ENCODE measurements at places on chromosomes 6 and 20.

- DNase-seq = no peak
These were observed 664.8 kb upstream of the GJE1 start for GRCh38 chr6:141467881-141468280.

- no peak for DNase-seq
These were observed 85.4 kb upstream of the FOXQ1 start for GRCh38 chr6:1226277-1227099.

- no peak for DNase-seq
These were observed 3.5 kb downstream of the FOXS1 start for GRCh38 chr20:31841928-31842327.

- DNase-seq = peak; percentile 49
These were observed 242.9 kb downstream of the FOXA2 start for GRCh38 chr20:22341508-22341907.

DNA sequence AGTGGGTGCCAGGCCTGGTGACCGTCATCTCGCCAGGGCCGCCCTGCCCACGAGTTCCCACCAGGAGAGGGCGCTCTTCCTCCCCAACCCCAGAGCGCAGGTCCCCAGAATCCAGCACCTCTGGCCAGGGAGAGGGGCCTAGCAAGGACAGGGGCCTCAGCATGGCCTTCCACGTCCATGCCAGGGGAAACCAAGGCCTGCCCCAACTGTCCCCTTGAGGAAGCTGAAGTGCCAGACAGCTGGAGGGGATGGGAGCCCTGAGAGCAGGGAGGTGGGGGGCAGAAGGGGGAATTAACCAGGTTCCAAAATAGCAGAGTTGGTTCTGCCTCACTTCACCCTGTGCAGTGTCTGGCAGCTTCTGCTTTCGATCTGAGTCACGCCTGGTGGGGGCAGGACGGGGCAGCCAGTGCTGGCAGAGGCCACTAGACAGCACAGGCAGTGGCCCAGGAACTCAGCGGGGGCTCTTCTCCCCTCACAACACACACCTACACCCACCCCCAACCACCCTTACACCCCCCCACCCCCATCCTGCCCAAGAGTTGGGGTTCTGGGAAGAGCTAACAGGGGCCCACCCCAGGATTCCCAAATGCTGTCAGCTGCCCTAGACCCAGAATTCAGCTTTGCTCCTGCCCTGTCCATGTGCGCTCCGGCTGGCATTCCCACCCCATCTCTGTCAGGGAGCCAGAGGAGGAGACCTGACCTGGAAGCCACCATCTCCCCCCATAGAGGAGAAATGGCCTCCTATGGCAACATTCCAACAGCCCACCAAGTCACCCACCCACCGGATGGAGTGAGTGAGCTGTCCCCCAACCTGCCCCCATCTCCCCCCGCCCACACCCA is 29.2 kb downstream of the TFEB start:
- peak; percentile 61 for DNase-seq

- no peak for DNase-seq
These were observed 1.7 kb upstream of the FAM50B start for GRCh38 chr6:3847521-3847920.

DNA sequence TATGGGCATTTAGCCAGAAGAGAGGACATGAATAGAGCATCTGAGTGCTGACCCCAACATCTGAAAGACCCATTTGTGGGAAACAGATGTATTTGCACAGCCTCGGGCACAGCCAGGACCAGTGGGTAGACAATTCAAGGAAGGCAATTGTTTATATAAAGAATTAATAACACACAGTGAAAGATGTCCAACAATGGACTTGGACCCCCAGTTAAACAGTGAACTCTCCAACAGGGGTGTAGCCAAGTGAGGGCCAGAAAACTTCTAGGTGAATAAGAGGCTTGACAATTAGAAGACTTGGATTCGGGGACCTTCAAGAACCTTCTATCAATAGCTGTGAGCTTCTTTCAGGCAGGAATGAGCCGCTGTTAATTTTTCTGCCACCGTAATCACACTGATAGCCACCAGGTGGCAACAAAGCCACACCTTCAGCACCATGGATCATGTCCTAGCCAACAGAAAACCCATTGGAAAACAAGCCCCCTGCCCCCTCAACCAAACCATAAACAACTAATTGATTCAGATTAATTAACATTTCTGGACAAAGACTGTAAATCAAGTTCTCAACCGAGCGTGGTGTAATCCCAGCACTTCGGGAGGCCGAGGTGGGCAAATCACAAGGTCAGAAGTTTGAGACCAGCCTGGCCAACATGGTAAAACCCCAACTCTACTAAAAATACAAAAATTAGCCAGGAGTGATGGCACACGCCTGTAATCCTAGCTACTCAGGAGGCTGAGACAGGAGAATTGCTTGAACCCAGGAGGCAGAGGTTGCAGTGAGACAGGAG is 8.8 kb upstream of the SRSF6 start:
- DNase-seq = no peak

GRCh38 chr6:141140905-141141304 is 991.8 kb upstream of the GJE1 start:
- DNase-seq = no peak

- peak; percentile 35 for DNase-seq
These were observed 8.4 kb upstream of the ACSS1 start for GRCh38 chr20:25066386-25066785.

DNA sequence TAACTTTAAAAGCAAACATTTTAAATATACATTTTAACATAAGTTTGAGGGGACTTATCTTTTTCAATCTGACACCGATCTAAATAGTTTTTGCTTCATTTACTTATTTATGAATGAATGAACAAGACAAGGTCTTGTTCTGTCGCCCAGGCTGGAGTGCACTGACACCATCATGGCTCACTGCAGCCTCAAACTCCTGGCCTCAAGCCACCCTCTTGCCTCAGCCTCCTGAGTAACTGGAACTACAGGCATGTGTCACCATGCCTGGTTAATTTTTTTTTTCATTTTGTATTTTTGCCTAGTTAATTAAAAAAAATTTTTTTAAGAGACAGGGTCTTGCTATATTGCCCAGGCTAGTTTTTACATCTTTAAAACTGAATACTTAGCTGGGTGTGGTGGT is 25.4 kb downstream of the FBXO9 start:
- no peak for DNase-seq

- no peak for DNase-seq
These were observed 319.2 kb upstream of the MOCS1 start for GRCh38 chr6:40253420-40253819.

DNA sequence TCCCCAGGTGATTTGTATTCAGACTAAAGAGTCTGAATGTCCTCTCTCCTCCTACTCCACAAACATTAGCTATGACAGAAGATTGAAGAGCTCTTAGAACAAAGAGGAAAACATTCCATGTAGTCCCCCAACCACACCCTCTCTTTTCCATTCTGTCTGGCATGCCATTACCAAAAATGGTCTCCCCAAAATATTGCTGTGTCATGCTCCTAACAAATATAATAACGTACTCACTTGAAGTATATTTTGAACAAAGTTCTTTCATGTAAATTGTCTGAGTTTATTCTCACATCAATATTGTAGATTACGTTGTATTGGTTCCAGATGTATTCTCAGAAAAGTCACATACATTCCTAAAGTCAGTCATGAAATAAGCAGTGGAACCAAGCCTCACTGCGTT is 467.3 kb upstream of the IRAK1BP1 start:
- no peak for DNase-seq

DNA sequence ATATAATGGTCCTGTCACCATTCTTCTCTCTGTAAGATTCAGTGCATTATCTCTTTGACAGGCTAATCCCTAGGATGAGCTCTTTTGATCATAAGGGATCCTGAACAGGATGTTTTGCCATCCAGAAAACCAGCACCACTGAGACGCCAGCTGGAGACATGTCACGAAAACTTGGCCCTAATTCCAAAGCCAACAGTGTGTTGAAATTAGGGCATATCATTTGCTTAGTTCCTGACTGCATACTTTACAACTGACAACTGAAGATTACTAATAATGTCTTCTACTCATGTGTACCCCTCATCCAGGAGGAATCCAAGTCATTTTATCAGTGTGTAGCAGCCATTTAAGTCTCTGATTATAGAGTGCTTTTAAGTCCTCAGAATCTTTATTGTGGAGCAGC is 243.6 kb downstream of the KCNQ5 start:
- no peak for DNase-seq

DNA sequence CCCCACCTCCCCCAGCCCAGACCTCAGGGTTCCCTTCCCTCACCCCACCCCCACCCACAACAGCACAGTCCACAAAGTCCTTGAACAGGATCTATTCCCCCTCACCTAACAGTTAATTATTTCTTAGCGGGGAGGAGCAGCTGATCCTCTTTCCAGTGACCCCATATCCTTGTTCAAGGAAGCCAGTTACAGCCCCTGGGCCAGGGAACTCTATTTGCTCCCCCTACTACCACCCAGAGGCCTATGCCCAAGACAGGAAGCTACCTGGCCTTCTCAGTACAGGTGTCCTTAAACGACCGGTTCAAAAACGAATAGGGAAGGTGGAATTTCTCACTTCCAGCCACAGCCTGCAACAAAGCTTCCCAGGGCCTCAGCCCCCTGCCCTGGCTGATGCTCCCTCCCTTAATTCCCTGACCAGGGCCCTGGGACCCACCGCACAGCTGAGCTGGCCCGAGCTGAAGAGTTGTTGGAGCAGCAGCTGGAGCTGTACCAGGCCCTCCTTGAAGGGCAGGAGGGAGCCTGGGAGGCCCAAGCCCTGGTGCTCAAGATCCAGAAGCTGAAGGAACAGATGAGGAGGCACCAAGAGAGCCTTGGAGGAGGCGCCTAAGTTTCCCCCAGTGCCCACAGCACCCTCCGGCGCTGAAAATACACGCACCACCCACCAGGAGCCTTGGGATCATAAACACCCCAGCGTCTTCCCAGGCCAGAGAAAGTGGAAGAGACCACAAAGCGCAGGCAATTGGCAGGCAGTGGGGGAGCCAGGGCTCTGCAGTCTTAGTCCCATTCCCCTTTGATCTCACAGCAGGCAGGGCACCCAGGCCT is 778 bp downstream of the MCCD1 start:
- no peak for DNase-seq

DNA sequence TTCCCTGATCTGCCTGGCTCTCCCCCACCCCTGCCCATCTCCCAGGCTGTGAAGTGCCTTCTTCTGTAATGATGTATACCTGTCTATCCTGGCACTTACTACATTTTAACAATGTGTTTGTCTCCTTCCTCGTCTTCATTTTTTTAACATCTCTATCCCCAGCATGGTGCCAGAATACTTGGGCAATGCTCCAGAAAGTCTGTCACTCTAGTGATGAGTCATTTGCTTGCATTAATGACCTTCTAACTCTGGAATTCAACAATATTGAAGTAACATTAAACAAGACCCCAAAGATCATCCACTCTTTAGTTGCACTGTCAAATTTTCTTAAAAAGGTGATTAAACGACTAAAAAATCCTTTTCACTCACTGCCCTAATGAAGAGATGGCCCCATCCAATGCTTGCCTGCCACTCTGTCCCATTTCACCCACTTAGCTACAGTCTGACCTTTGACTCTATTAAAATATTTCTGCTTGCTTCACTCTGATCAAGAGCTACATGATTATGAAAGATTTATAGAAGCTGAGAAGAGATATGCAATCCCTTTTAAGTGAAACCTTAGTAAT is 7.7 kb upstream of the KLHL31 start:
- no peak for DNase-seq

GRCh38 chr6:111550953-111551352 is 54.7 kb downstream of the TRAF3IP2 start:
- peak; percentile 52 for DNase-seq

- peak; percentile 20 for DNase-seq
These were observed 76.4 kb downstream of the EYA2 start for GRCh38 chr20:46970937-46971630.

- no peak for DNase-seq
These were observed 92.3 kb upstream of the HCRTR2 start for GRCh38 chr6:55082021-55082420.

DNA sequence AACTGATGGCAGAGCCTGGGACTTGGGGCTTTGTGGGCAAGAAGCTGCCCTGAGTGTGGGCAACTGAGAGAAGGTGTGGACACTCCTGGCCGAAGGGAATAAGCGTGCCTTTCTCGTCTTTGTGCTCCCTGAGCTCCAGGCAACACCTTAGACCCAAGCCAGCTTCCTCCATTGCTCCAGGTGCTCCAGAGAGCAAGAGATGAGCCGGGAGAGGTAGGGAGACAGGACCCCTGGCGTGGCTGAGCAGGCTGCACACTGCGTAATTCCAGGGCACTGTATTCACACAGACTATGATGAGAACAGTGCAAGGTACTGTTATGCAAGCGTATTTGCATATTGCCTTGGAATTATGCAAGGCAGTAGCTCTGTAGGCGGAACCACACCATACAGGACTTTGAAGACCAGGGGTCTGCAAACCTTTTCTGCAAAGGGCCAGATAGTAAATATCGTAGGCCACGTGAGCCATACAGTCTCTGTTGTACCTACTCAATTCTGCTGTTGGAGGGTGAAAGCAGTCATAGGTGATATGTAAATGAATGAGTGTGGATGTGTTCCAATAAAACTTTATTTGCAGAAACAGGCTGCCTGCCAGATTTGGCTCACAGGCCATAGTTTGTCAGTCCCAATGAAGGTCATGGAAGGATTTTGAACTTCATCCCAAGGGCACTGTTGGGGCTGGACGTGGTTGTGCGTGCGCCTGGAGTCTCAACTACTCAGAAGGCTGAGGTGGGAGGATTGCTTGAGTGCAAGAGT is 42.1 kb upstream of the FAM83D start:
- no peak for DNase-seq

- DNase-seq = no peak
These were observed 41.5 kb upstream of the FNDC1 start for GRCh38 chr6:159127701-159128100.

- DNase-seq = no peak
These were observed 51.5 kb downstream of the GMDS start for GRCh38 chr6:2193931-2194330.

DNA sequence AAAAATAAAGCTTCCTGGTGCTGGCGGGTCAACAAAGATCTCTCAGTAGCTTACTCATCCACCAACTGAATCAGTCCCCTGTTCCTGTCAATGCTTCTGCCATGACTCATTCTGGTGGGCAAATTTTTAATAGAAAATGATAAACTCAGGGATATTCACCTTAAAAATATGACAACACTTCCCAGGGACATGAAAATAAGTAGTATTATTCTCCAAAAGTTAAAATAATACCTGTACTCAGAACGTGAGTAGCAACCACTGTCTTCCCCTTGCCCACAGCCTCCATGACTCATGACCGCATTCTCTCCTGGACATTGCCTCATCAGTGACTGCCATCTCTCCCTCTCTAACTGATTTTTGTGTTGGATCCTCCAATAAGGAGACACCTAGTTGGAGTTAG is 552.3 kb downstream of the KIF16B start:
- no peak for DNase-seq
